A172 (cell line): ENCODE measurements at places on chromosomes 5 and 9. TPM values are rescaled to one million over a fixed set of nuclear protein-coding genes. Genes with fewer than 3 reads are reported as not detected.

DNA sequence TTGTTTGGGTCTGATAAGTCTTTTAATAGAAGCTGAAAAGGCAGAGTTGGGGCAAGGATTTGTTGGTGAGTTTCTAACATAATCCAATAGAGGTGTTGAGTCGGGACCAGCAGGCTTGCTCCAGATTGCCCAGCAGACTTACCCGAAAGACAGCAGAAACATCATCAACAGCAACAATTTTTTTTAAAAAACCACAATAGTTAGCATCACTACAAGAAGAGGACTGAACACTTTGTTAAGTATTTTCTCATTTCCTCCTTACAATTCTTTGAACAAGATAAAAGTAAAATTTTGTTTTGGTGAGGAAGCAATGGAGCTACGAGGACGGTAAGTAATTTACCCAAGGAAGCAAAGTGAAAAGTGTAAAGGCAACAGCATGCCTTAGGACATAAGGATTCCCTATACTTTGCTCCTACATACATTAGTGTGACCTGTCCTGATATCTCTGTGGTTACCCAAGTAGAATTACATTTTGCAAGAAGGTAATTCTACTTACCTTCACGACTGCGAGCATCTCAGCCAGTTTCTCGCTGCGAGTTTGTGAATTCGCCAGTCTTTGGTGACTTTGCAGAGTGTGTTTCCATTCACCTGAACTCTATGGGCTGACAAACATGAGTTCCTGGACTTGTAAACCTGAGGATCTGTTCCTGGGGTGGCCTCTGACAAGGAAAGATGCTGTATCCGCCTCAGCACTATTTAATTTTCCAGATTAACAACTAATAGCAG, 13.2 kb downstream of the ITK start:
- no peak for DNase-seq

- DNase-seq: no peak
These were observed 736.9 kb downstream of the TLE1 start for GRCh38 chr9:80952363-80952922.

GRCh38 chr5:158013939-158014338, 155.0 kb upstream of the CLINT1 start:
- no peak for DNase-seq

DNA sequence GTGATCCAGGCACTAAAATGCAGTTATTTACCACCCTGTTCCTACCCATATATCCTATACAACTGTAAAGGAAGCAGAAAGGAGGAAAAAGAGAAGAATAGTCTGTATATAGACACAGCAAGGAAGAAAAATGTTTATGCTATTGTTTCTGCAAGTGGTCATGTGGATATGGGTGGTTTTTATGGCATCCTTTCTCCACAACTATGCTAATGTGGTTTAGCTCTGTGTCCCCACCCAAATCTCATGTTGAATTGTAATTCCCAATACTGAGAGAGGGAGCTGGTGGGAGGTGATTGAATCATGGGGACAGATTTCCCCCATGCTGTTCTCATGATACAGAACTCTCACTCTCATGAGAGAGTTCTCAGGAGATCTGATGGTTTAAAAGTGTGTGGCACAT, 439.8 kb downstream of the ZSWIM6 start:
- DNase-seq: no peak

DNA sequence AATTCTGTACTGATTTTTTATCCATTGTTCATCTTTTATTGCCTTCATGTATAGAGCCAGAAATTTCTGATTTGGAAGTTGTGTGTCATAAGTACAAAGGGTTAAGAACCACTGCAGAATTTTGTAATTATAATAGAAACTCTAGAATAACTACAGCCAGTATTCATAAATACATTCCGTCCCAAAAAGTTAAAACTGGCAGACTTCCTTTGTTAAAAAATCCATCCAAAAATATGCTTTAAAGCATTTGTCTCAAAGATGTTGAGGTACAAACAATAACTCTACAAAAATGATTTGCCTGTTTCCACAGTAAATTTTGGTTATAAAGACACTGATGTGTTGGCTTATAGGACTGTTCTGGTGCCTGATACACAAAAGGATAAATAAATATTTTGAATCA, 436.6 kb downstream of the DTWD2 start:
- no peak for DNase-seq

IFNA21 gene
- not detected in 2 replicates for total RNA-seq

LCN10 gene
- not detected in 2 replicates for total RNA-seq

IER5L gene
- 53.3 and 55.8 TPM in 2 replicates for total RNA-seq

PCDHGA9 gene
- total RNA-seq: 2.8 and 3.4 TPM in 2 replicates
